Mammary microvascular endothelial cell (primary cell): ENCODE measurements at places on chromosomes 3 and 15. TPM values are rescaled to one million over a fixed set of nuclear protein-coding genes. Genes with fewer than 3 reads are reported as not detected.

SLC12A1 gene
- not detected in 2 replicates for total RNA-seq

CD80 gene
- total RNA-seq = not detected in 2 replicates

TMEM40 gene
- not detected in 2 replicates for total RNA-seq

ITIH4 gene
- 0.15 TPM in 1 of 2 replicates, not detected in the other for total RNA-seq

TMC3 gene
- not detected in 2 replicates for total RNA-seq

CPLX3 gene
- not detected in 2 replicates for total RNA-seq

THRB gene
- under 0.01 and 0.39 TPM in 2 replicates for total RNA-seq

NEK10 gene
- total RNA-seq = 0.13 and 0.30 TPM in 2 replicates

MME gene
- total RNA-seq = 3.8 and 5.6 TPM in 2 replicates

FSIP1 gene
- 0.30 and 0.47 TPM in 2 replicates for total RNA-seq

CLRN1 gene
- not detected in 2 replicates for total RNA-seq

OR4M2 gene
- total RNA-seq = not detected in 2 replicates

CCR8 gene
- total RNA-seq = not detected in 2 replicates

FBN1 gene
- 29.1 and 31.7 TPM in 2 replicates for total RNA-seq

CAV3 gene
- not detected in 2 replicates for total RNA-seq

CCDC54 gene
- total RNA-seq = not detected in 2 replicates

ITGB5 gene
- total RNA-seq = 190 and 217 TPM in 2 replicates

GOLGA8O gene
- total RNA-seq = not detected in 2 replicates

LOXL1 gene
- total RNA-seq = 1.4 and 2.5 TPM in 2 replicates

TRAT1 gene
- total RNA-seq = not detected in 2 replicates

FSTL1 gene
- total RNA-seq = 244 and 258 TPM in 2 replicates

FGD5 gene
- 49.4 and 50.4 TPM in 2 replicates for total RNA-seq

SNTN gene
- not detected in 2 replicates for total RNA-seq

FBLN2 gene
- 0.07 and 0.59 TPM in 2 replicates for total RNA-seq

ADGRG7 gene
- total RNA-seq = not detected in 2 replicates

CCR3 gene
- total RNA-seq = not detected in 2 replicates

CCDC39 gene
- not detected in 2 replicates for total RNA-seq

GCNT3 gene
- total RNA-seq = not detected in 2 replicates

SLC28A2 gene
- total RNA-seq = not detected in 2 replicates

CEP70 gene
- 10.2 and 11.3 TPM in 2 replicates for total RNA-seq

PRTG gene
- total RNA-seq = 8.0 and 8.5 TPM in 2 replicates

NPAP1 gene
- not detected in 2 replicates for total RNA-seq

GHSR gene
- total RNA-seq = not detected in 2 replicates

SIAH2 gene
- total RNA-seq = 14.4 and 23.1 TPM in 2 replicates

RFX7 gene
- total RNA-seq = 5.8 and 7.5 TPM in 2 replicates

MESP2 gene
- not detected in 2 replicates for total RNA-seq

ETFA gene
- total RNA-seq = 95.9 and 111 TPM in 2 replicates

CEMIP gene
- 0.10 and 0.67 TPM in 2 replicates for total RNA-seq

GOLGA8T gene
- not detected in 2 replicates for total RNA-seq

CYP8B1 gene
- not detected in 2 replicates for total RNA-seq

TF gene
- 0.07 TPM in 1 of 2 replicates, not detected in the other for total RNA-seq

CACNA1D gene
- total RNA-seq = not detected in 2 replicates

POLQ gene
- total RNA-seq = 5.4 and 5.8 TPM in 2 replicates

HRG gene
- total RNA-seq = not detected in 2 replicates

MYZAP gene
- total RNA-seq = 9.4 and 13.8 TPM in 2 replicates

CYP1A2 gene
- total RNA-seq = not detected in 2 replicates

NR2E3 gene
- 0.13 TPM in 1 of 2 replicates, not detected in the other for total RNA-seq

KLHL24 gene
- total RNA-seq = 19.9 and 32.7 TPM in 2 replicates

C2CD4A gene
- total RNA-seq = 0.15 TPM in 1 of 2 replicates, not detected in the other

IL12A gene
- 2.3 and 6.7 TPM in 2 replicates for total RNA-seq

TPRG1 gene
- total RNA-seq = not detected in 2 replicates

SEMA3G gene
- 3.5 and 3.6 TPM in 2 replicates for total RNA-seq
